ENCODE measurements at places on chromosomes 11 and 22. TPM values are rescaled to one million over a fixed set of nuclear protein-coding genes. Genes with fewer than 3 reads are reported as not detected.

KRTAP5-1 gene
- total RNA-seq, result not detected

CCDC188 gene
- not detected for total RNA-seq

CREB3L1 gene
- 0.30 TPM for total RNA-seq

DNA sequence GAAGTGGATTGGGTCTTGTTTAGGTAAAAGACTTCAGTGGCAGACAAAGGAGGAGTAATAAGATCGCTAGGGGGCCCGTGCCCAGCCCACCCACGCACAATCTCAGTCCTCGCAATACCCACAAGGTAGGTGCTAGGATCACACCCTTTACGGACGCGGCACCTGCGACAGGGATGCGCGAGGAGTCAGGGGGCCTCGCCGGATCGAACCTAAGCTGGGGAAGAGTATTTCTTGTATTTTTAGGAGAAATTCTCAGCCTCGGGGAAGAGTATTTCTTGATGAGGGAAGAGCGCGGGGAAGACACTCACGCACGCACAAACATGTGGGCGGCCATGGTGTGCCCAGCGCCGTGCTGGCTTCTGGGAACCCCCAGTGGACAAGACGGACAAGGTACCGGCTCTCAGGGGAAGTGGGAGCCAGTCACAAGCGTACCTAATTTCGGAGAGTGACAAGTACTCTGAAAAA lies 745 bp upstream of the FAM118A start:
- DNase-seq, result no peak

TMA7B gene
- total RNA-seq, result not detected

- DNase-seq, result no peak
Measured at GRCh38 chr11:27347359-27348339, 15.4 kb downstream of the CCDC34 start.

GRCh38 chr11:57164317-57164716 lies 17.4 kb upstream of the LRRC55 start:
- DNase-seq, result no peak

DNA sequence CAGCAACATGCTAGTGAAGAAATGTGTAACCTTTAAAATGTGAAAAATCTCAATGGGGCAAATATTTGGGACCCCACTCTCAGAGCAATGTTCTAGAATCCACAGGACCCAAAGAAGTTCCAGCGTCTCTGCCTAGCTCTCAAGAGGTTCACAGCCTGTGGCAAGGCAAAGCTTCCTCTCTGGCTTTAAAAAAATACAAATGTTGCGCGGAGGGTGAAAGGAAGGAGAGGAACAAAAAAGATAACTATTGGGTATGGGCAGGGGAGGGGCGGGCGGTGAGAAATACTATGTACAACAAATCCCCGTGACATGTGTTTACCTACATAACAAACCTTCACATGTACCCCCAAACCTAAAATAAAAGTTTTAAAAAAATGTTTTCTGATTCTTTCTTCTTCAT lies 53.6 kb downstream of the PITPNB start:
- DNase-seq, result no peak

ARHGAP20 gene
- not detected for total RNA-seq

- peak; percentile 86 for DNase-seq
Measured at GRCh38 chr11:19511413-19512183, 201.0 kb upstream of the NAV2 start.

SLC22A12 gene
- total RNA-seq, result not detected

DNA sequence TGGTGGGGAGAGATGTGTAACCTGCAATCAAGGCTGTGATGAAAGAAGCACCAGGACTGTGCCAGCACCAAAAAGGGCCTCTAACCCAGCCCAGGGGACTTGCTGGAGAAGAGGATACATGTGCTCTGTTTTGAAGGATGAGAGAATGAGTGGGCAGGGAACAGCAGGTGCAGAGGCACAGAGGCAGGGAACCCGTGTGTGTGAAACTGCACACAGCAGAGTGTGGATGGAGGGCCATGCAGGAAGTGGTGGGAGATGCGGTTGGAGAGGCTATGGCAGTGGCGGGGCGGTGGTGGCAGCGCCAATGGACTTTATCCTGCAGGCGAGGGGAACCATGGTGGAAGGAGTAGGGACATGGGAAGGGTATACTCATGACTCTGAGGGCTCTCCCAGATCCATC lies 25.2 kb upstream of the LRRC32 start:
- no peak for DNase-seq

GRCh38 chr11:112773264-112773663 lies 188.0 kb upstream of the NCAM1 start:
- no peak for DNase-seq

- peak; percentile 77 for DNase-seq
Measured at GRCh38 chr11:2139621-2140337, 590 bp upstream of the IGF2 start.

DNA sequence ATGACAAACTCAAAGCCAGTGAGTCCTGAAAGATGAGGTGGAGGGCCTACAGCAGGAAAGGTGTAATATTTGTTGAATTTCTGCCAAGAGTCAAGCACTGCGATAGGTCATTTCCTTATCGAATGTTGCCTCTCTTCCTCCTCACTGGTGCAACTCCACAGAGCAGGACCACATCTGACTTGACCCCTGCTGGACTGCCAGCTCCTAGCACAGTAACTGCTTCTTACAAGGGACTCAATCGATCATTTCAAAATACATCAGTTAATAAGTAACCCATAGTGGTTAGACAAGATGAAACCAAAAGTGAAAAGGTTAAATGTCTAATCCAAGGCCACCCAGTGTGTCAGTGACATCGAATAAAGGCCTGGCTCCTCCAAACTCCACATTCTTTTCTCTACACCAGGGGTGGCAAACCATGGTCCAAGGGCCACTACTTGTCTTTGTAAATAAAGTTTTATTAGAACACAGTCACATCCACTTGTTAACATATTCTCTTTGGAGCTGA lies 98.5 kb upstream of the CSNK2A3 start:
- DNase-seq, result no peak

FOLR2 gene
- total RNA-seq, result not detected

NDUFS3 gene
- 118 TPM for total RNA-seq

DNA sequence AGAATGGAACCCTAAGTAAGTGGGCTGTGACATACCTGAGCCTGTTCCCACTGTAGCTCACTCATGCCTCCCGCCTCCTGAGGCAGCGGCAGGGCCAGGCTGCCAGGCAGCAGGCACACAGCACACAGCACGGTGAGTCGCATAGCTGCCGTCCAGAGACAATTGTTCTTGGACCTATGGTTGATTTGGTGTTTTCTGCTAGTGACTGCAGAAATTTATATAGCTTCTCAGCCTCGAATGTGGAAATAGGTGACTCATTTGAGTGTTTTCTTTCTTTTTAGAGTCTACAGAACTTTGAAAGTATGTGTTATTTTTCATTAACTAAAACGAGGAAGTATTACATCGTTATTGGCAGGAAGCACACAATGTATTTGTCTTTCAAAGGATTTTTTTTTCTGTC lies at the start of gene MMP7:
Gene MMP7 (minus strand): TSS at position 190 of the 400 bp plus-strand sequence. CDS start 47 bp downstream, at position 143.
- no peak for DNase-seq

DNA sequence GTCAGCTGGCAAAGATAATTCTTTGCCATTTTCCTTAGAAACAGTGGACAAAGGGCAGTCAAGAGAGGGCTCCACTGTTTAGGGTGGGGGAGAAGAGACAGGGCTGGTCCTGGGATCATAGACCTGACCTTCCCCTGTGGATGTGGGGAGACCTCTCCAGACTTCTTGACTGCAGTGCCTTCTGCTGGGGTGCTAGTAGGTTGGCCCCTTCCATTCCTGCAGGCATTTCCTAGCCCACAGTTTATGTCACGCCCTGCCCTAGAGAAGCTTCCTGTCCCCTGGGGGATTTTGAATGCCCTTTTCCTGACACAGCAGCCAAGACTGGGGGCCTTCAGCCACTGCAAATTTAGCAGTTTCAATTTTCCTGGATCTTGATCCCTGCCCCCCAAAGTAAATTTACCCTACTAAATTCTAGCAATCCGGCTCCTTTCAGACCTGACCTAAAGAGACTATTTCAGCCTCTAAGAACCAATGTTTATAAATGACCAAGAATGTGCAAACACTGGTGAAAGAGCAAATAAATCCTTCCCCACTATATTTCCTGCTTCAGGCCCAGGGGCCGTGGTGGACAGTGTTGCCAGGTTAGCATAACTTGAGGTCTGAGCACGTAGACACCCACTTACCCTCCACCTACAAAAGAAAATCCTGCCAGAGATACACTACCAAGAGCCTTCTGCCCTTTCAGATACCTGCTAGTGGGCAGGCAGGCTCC lies 58.4 kb downstream of the PPFIBP2 start:
- DNase-seq, result peak; percentile 40

- DNase-seq, result no peak
Measured at GRCh38 chr11:57330029-57330428, 5.3 kb upstream of the TNKS1BP1 start.

- no peak for DNase-seq
Measured at GRCh38 chr22:41742918-41743317, 43.6 kb downstream of the MEI1 start.

- no peak for DNase-seq
Measured at GRCh38 chr11:128720522-128720985, 26.7 kb downstream of the FLI1 start.

GRCh38 chr11:64924910-64925284 lies 408 bp downstream of the PPP2R5B start:
- DNase-seq, result peak; percentile 26

DNA sequence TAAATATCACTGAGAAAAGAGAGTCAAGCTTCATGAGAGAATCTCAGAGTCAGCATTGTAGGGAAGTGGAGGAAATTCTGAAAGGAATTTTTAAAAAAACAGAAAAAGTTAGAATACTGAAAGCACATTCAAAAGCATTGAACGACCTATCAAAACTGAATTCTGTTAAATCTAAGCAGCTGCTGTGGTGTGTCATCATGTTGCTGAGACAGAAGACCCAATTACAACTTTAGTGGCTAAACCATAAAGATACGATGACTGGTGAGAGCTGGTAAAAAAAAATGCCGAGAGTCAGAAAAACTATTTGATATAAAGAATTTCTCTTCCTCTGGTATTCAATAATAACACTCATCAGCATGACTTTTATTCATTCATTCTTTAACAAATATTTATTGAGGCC lies 220.8 kb downstream of the DLG2 start:
- DNase-seq, result peak; percentile 58

GRCh38 chr22:42862045-42862734 lies 5.1 kb upstream of the ARFGAP3 start:
- no peak for DNase-seq

GRCh38 chr22:39223091-39223710 lies 21.6 kb downstream of the PDGFB start:
- no peak for DNase-seq

- no peak for DNase-seq
Measured at GRCh38 chr11:66846671-66847091, 3.4 kb downstream of the RCE1 start.

MS4A15 gene
- total RNA-seq, result not detected

DNA sequence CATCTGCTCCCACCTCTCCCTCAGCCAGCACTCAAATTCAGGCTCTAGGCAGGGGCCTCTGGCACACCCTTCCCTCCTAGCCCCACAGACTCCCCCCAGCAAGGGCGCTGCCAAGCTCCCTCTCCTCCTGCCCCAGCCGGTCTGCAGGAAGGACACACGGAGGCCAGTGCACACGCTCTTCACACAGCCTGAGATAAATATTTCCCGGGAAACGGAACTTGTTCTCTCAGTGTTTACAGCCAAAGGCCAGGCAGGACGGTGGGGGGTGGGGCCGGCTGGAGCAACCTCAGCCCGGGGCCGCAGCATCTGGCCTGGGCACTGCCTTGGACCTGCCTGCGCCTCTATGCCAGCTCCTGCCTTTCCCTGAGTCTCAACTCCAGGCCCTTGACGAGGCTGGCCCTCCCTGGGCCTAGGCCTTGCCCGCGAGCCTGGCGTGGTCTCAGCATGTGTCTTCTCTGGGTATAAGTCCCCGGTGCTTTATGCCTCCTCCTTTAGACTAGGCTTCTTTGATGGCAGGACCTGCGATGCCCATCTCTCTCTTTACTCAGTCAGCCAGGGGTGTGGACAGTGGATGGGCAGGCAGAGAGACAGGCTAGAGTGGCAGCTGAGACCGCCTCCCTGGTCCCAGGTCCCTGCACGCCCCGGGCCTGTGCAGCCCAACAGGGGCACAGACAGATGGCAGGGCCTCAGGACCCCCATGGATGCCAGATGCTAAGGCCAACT lies 48.4 kb downstream of the PDE2A start:
- DNase-seq, result no peak

DNA sequence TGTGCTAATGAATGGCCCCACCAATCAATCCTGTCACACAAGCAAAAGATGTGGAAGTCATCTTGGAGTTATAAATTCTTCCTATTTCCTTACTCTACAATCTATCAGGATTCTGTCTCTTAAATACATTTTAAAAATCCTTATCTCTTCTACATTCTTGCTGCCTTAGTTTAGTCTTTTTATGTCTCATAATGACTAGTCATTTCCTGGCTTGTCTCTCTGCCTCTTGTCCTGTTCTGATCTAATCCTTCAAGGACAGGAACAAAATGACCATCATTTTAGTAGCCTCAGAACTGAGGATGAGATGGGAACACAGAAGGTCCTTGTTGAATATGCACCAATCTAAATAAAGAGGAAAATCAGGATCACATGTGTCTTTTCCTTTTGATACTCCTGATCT lies 56.6 kb upstream of the LIN7C start:
- no peak for DNase-seq

- no peak for DNase-seq
Measured at GRCh38 chr11:44361813-44362212, 51.9 kb upstream of the ALX4 start.
